Camera-type eye (tissue), 1 donor: ENCODE measurements at places on chromosomes 3 and 15. TPM values are rescaled to one million over a fixed set of nuclear protein-coding genes. Genes with fewer than 3 reads are reported as not detected.

Gene TRIM42
- not detected for total RNA-seq

Gene ATP10A
- 5.9 TPM for total RNA-seq

Gene ENTPD3
- total RNA-seq = 1.7 TPM

Gene GOLGA8G
- not detected for total RNA-seq

Gene PLSCR1
- total RNA-seq = 40.4 TPM

Gene LSAMP
- total RNA-seq = 52.5 TPM
